ENCODE measurements at places on chromosomes 3 and 15.
A peak's percentile ranks its signal among the peaks of the same experiment; 100 is the strongest.

DNA sequence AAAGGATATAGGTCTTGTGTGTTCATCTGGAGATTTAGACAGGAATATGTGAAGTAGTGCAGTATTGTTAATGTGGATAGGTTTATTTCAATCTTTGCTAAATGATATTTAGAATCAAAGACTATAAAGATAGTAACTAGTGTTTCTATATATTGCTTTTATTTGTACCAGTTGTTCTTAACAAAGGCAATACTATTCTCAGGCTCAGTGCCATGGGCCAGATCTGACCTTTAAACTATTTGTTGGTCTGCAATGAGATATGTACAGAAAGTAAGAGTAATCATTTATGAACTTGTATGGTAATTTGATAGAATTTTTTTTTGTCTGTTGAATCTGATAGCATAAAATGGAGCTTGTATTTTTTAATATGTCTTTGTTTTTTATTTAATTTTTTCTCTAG, 146.7 kb upstream of the AZI2 start:
- DNase-seq: no peak

DNA sequence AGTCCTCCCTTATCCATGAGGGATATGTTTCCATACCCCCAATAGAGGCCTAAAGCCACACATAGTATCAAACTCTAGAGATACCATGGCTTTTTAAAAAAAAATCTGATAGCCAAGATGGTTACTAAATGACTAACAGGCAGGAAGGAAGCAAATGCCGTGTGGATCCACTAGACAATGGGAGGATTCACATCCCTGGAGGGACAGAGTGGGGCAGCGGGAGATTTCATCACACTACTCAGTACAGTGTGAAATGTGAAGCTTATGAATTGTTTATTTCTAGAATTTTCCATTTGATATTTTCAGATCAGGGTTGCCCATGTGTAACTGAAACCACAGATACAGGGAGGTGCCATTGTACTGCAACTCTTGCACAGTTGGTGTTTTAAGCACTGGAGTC, 826.6 kb downstream of the SQOR start:
- no peak for DNase-seq

DNA sequence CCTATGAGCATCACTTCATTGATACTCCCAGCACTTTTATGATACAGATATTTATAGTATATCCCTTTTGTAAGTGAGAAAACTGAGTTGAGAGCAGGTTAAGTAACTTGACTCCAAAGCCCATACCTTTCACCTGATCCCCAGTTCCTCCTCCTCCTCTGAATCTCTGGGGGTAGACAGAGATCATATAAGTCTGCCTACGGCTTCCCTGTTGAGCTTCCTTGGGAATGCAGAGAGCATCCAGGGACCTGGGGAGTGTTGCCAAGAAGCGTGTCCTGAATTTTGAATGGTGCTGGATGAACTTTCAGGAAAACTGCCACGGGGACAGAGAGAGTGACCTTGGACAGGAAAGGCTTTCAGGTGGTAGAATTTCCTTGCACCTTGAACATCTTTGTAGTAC, 268.5 kb downstream of the LRTM1 start:
- DNase-seq: no peak

- peak; percentile 65 for DNase-seq
Measured at GRCh38 chr3:49839193-49839809, 17.1 kb downstream of the TRAIP start.

- no peak for DNase-seq
Measured at GRCh38 chr15:93041159-93041547, 47.9 kb downstream of the RGMA start.

DNA sequence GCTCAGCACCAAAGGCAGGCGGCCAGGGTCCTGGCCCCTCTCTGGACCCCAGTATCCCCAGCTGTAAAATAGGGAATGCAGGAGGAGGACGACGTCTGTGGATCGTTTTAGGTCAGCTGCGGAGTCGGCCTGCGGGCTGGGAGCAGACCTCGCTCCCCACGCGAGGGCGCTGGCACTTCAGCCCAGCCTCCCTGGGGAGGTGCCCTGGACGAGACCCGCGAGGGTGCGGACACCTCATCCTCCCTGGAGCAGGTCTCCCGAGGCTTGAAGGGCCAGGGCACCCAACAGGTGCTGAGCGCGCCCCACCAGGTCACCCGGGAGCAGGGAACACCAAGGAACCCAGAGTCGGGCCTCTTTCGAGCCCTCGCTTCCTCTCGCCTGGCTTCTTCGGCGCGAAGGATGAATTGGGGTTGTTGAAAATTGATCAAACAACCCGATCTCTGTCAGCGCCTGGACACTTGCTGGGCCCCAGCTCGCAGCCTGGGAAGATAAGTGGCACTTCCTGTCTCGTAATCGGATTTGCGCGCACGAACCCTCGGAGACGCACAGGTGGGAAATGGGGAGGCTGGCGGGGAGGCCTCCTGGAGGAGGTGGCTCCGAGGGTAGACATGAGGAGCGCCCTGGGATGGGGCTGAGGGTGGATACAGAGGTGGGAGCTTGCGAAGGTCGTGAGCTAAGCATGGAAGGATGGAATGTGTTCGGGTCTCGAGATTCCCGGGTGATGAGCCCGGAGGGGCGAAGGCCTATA, 588 bp upstream of the VIPR1 start:
- DNase-seq: peak; percentile 42

GRCh38 chr3:66394753-66395249, 106.0 kb downstream of the LRIG1 start:
- DNase-seq: no peak

GRCh38 chr15:66868918-66869317, 166.9 kb downstream of the SMAD6 start:
- DNase-seq: no peak

DNA sequence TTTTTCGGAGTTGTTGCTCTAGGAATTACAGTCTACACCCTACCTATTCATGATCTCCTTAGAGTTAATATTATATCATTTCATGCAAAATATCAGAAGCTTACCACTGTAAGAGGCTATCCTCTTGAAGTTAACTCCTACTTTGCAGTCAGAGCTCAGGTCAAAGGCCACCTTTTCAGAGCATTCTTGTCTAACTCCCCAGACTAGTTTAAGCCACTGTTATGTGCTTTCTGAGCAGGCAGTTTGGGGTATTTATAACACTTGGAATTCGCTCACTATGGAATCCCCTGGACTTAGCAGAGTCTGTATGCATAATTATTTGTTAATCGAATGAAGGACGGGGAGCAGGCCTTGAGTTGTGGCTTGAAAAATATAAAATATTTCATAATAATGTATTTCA, 21.7 kb downstream of the MED12L start:
- DNase-seq: no peak

DNA sequence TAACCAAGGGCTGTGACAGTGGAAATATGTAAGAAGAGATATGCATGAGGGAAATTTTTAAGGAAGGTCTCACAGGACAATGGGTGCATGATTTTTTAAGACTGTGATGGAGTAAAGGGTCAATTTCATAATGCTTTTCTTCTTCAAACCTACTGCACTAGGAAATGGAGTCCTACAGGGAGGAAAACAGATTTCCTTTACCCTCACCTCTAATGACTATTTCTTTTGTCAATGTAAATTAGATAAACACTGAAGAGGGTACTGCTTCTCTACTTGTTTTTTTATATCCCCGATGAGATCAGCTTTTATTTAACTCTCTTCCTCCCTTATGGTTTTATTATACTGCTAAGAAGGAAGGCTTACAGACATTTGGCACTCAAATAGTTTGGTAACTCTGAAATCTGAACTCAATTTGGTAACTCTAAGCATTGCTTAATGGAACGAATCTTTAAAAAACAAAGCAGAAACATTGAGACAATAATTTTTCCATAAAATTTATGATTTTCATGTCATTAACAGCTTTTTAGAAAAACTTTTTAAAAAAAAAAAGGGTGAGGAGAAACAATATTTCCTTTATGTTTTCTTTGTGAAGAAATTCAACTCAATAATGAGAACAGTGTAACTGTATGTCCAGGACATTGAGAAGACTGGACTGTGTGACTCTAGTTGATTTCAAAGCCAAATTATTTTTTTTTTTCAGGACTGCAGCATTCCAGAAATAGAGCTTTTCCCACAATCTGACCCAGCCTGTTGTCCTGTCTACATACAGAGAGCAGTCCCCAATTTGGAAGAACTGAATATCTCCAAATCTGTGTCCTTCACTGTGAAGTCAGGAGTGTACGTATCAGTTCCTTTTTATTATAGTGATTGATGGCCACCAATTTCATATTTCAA, 64.4 kb downstream of the CRYBG3 start:
- DNase-seq: no peak
